EH (cell line): ENCODE measurements at places on chromosomes 7 and 10.

- DNase-seq, result no peak
These were observed 327.5 kb upstream of the ZMIZ1 start for GRCh38 chr10:78740976-78741915.

GRCh38 chr7:80918909-80919721, at the start of gene SEMA3C:
SEMA3C (minus strand) TSS chr7:80919051; CDS start chr7:80916781, 2,270 bp downstream.
- peak; percentile 94 for DNase-seq

- peak; percentile 85 for DNase-seq
These were observed 15.4 kb downstream of the TAS2R41 start for GRCh38 chr7:143492799-143493739.

- no peak for DNase-seq
These were observed 183.3 kb downstream of the SEMA3E start for GRCh38 chr7:83465643-83466042.

- no peak for DNase-seq
These were observed 143.0 kb downstream of the RSU1 start for GRCh38 chr10:16674147-16674703.

DNA sequence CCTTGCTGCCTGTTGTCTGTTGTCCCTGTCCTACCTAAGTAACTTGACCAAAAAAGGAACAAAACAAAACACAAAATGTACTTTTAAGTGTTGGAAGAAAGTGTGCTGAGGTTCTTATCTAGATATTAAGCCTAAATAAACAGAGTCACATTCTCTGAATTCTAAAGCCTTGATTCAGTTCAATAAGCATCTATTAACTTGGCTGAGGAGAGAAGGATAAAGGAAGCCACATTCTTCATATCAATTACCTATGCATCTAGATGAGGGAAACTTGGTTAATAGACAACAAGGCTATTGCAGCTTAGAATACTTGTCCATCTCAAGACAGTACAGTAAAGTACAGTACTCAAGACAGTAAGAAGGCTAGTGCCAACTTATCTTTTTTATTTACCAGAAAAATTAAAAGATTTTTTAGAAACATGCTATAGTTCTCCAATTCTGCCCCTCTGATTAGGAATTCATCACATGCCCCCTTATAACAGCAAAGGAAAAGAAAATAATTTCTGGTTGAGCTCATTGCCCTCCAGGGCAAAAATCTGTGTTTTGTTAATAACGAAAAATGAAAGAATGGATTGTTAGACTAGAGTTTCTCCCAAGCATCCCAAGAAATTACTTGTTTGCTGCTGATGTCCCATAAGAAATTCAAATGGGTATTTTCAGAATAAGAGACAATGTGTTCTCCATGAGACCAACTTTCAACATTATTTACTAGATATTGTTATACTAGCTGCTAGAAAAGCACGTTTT, 546.5 kb upstream of the SEMA3D start:
- DNase-seq, result peak; percentile 5

DNA sequence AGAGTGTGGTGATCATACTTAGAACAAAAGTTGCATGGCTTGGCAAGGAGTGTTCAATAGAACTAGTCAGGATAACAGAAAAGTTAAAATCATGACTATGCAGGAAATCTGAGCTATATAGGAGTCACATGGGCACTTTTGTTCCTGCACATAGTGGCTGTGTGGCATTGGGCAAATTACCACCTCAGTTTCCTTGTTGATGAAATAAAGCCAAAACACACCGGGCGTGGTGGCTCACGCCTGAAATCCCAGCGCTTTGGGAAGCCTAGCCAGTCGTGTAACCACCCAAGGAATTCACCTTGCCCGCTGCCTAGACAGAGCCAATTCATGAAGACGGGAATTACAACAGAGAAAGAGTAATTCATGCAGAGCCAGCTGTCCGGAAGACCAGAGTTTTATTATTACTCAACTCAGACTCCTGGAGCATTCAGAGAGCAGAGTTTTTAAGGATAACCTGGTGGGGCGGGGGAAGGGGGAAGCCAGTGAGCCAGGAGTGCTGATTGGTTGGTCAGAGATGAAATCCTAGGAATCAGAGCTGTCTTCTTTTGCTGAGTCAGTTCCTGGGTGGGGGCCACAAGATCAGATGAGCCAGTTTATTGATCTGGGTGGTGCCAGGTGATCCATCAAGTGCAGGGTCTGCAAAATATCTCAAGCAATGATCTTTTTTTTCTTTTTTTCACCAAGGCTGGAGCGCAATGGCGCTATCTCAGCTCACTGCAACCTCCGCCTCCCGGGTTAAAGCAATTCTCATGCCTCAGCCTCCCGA, 6.4 kb upstream of the MKRN1 start:
- DNase-seq, result no peak

- DNase-seq, result peak; percentile 17
These were observed 3.3 kb downstream of the SEMA3A start for GRCh38 chr7:84191261-84191660.

- peak; percentile 86 for DNase-seq
These were observed 65.0 kb downstream of the VSTM4 start for GRCh38 chr10:49050366-49050765.

DNA sequence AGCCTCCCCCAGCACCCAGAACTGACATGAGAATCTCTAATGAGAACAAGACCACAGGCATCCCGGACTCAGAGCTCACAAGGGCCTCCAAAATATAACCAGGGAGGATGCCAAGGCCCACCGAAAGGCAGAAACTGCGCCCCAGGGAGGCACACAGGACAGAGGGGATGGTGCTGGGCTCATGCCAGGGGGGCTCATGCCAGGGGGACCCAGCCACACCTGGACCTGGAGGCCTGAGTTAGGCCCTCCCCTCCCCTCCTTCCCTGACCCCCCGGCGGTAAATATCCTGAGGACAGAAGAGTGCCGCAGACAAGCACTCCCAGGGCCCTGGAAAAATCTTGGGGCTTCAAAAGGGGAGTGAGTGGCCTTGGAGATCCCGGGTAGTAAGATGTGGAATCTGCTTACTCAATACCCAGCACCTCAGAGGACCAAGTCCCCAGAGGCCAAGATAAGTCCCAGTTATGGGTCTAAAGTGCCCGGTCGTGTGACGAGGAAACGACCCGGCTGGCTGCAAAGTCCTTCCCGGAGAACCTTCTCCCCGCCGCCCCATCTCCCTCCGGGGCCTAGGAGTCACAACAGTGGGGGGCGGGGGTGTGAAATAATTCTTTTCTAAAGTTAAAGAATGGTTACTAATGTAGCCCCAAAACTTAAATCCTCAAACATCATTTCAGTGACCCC, 11.9 kb downstream of the PDGFA start:
- DNase-seq, result no peak

- peak; percentile 63 for DNase-seq
These were observed 31.9 kb downstream of the LCOR start for GRCh38 chr10:96863922-96864543.

GRCh38 chr7:20351901-20352300, 21.2 kb downstream of the ITGB8 start:
- DNase-seq, result peak; percentile 27

GRCh38 chr7:138030679-138031351, 28.9 kb upstream of the CREB3L2 start:
- peak; percentile 9 for DNase-seq

DNA sequence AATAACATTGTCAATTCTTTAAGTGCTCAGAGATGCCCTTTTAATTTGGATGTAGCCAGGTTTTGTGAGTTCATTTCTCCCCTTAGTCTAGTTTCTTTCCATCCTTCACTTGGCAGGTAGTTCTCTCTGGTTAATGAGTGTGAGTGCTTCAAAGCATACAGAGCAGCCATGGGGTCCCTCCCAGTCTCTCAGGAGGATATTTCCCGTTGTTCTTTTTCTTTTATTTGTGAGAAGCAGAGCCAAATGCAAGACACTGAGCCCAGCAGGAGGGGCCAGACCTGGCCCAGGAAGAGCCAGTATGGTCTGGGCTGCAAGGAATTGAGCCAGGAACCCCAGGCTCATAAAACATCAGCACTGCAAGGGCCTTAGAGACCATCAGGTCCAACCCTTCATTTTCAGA, 52.4 kb downstream of the PLCE1 start:
- no peak for DNase-seq

DNA sequence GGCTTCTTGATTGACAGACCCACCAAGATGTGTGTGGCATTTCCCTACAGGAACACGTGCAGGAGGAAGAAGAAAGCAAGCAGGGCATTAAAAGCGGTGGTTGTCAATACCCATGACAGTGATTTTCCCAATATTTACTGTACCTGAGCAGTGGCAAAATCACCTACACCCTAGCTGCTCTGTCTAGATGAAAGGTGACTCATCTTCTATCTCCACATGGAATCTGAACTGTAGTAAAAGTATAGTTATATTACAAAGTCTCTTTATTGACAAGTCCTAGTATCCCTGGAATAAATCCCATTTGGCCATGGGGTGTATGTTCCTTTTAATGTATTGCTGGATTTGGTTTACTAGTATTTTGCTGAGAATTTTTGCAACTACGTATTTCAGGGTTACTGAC, 458.8 kb upstream of the SORCS1 start:
- DNase-seq, result no peak

GRCh38 chr10:114613237-114613979, 44.7 kb downstream of the ABLIM1 start:
- no peak for DNase-seq

GRCh38 chr7:67716729-67717128, 720.1 kb downstream of the TYW1 start:
- no peak for DNase-seq

DNA sequence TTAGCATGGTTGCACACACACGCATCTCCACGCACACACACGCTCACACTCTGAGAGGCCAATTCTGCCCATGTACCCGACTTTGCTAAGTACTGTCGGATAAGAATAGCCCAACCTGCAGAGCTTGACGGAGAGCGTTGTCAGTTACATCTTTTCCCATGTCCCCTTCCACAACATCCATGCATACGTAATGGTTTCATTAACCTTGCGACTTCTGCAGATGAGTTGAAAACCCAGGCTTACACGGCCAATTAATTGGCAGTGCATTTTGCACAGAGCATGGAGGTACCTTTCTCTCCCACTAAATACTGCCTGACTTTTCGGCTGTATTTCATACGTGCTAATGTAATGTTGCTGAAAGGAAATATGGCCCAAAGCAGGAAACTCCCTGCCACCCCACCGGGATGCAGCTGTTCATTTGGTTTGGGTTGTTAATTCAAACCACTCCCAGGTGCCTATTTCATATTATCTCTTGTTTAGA, 291.2 kb upstream of the HABP2 start:
- no peak for DNase-seq

DNA sequence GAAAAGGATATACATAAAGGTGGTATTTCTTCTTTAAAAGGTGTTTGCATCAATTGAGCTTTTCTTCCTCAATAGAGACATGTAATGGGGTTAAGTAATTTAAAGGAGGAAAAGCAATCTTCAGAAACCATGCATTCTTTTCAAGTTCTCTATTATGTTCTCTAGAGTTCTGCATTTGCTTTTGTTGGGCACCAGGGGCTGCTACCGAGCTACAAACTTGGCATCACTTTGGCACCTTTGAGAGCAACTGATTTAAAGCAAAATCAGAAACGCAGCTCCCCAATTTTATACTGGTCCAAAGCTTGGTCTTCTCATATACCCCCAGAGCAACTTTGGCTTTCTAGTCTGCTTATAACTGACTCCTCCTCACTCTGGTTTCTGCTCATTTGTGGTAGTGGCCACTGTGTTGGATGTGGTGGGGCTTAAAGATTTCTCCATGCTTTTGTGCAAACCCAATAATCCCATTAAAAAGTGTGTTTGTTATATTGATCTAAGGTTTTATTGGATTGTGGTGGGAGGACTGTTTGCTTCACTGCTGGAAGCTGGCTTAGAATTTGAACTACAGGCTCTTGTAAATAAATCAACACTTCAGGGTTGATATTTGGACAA, 712.1 kb downstream of the PHTF2 start:
- peak; percentile 73 for DNase-seq

- DNase-seq, result no peak
These were observed 362.7 kb downstream of the SEMA3D start for GRCh38 chr7:84824057-84824651.

DNA sequence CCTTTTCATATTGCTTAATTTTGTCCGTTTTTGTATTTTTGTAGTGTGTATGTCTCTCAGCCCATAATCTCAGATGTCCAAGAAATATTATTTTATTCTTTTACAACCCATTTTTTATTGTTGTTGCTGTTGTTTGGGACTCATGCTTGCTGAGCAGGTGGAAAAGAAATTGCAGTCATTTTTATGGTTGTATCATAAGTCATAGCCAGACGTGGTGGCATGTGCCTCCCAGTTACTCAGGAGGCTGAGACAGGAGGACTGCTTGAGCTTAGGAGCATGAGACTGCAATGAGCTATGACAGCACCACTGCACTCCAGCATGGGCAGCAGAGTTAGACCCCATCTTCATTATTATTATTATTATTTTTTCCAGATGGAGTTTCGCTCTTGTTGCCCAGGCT, 117.8 kb downstream of the EPC1 start:
- DNase-seq, result no peak

DNA sequence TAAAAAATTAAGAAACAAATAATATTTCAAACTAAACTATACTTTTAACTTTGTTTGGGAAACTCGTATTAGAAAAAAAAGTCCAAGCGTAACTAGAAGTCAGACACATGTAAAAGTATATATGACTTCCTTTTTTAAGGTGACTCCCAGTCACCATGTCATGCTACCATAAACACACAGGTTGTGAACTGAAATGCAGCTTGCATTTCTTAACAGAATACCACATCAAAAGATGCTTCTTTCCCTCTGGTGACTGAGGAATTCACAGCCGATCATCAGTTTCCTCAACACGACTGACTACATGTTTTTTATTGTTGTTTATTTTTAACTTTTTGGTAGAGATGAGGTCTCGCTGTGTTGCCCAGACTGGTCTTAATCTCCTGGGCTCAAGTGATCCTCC, 445.0 kb downstream of the PARD3 start:
- DNase-seq, result no peak

DNA sequence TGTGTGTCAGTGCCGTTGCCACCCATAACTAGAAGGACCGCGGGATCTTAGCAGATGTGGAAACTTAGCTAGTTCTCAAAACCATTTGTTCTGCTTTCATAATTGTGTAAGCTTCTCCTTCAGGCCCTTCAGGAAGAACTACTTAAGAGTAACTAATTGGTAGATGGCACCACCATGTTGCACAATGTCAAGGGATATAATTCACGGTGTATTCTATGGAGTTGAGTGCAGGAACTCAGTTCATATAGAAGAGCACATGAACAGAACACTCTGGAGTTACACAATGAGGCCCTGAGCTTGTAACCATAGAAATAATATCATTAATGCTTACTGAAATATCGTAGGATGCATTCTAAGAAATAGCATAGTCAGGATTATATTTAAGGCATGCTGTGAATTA, 126.5 kb upstream of the GAD2 start:
- DNase-seq, result no peak
